ENCODE measurements at places on chromosomes 5 and 9.

GRCh38 chr5:135327429-135328127, 71.5 kb downstream of the MACROH2A1 start:
- no peak for DNase-seq

- no peak for DNase-seq
Observed at GRCh38 chr5:133780619-133781280, 168.4 kb upstream of the FSTL4 start.

GRCh38 chr9:121865884-121866283, 214.4 kb downstream of the DAB2IP start:
- no peak for DNase-seq

DNA sequence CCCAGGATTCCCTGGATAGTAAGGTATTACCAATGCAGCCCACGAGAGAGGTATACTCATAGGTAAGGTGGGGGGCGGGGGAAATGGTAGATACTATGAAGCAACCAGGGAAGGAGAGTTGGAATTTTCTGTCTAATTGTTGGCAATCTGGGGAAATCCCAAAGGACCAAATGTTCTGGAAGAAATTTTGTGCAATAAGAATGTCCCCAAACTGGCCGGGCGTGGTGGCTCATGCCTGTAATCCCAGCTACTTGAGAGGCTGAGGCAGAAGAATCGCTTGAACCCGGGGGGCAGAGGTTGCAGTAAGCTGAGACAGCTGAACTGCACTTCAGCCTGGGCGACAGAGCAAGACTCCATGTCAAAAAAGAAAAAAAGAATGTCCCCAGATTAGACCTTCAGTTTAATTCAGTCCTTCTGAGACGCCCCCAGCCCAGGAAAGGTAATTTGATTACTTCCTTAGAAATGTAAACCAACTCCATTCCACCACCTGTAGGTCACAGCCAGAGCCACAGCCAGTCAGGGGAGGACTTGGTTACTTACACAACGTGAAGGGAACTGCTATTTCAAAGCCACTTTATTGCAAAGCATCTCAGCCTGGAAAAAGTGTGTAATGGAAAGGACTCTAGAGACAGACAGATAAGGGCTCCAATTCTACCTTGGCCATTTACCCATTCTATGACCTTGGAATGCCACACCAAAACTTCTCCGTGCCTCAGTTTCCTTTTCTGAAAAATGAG, 50.0 kb upstream of the KLF4 start:
- no peak for DNase-seq

- no peak for DNase-seq
Observed at GRCh38 chr5:146398826-146399225, 48.3 kb upstream of the TCERG1 start.

GRCh38 chr5:121968910-121969607, 7.3 kb downstream of the SRFBP1 start:
- no peak for DNase-seq

GRCh38 chr5:134371834-134372340, 518 bp downstream of the UBE2B start:
- DNase-seq = no peak

DNA sequence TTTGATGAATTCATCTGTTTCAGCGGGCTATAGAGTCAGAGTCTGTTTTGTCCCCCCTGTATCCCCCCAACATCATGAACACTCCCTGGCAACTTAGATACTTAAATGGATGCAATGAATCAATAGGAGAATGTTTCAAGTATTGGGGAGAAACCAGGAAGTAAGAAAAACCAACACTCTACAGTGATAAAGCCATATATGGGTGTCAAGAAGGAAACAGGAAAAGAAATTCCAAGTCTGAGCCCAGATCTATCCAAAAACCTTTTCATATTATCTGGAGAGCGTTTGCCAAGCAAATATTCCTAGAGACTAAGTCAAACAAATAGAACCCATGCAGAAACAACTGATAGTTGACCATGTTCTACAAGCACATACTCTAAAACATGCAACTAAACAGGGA, 2.3 kb upstream of the GNAQ start:
- DNase-seq = no peak

DNA sequence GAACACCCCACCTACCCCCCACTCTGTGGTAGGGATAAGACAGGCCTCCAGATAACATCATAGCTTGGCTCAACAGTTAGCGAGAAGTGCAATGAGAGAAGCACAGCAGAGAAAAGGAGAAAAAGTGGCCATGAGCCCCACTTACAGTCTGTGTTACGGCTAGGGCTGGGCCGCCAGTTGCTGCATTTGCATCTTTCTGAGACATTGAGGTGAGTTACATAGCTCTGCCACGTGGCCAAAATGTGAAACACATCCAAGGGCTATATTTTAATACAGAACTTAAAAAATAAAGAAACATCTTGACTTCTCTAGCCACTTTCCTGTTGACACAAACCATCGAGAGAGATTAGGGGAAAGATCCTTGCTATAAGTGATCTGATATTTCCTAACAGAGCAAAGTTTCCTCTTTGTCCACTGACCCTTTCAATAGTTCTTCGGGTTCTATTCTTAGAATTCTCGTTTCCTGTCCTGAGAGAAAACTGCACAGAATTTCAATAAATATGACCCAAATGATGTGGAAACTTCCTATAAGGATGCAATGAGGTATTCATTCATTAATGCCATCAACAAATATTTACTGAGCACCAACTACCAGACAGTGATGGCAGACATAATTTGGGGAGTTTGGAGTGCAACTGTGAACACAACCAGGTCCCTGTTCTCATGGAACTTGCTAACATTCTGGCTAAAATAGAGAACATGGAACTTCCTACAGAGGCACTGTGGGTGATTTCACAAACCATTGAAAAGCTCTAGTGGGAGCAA, 3.2 kb upstream of the TLE4 start:
- DNase-seq = no peak

- no peak for DNase-seq
Observed at GRCh38 chr5:777756-778161, 6.8 kb downstream of the ZDHHC11B start.

DNA sequence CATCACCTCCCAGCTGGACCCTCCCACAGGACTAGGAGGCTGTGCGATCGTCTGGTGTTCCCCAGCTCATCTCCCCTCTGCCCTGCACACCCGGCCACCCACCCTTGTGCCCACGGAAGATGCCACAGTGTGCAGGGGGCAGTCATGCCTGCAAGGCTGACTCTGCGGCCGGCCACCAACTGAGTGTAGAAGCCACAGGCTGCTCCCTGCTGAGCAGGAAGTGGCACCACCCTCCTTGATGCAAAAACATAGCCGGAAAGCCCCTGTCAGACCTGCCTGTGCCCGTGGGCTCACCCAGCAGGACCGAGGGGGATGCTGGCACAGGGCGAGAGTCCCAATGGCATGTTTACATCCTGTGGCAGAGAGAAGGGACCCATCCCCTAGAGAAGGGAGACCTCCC, 40.3 kb upstream of the SLC12A7 start:
- DNase-seq = no peak

DNA sequence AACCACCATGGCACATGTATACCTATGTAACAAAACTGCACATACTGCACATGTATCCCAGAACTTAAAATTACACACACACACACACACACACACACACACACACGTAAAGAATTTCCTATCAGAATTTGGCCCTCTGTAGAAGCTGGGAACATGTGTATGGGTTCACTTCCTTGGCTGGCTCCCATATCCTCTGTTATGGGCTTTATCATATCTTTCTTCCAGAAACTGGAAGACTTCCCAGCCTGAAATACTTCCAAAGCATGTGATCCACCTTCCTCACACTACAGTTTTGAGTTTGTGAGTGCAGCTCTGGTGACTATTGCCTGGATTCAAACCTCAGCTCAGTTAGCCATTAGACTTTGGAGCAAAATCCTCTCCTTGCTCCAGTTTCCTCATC, 78.6 kb upstream of the GDNF start:
- no peak for DNase-seq

DNA sequence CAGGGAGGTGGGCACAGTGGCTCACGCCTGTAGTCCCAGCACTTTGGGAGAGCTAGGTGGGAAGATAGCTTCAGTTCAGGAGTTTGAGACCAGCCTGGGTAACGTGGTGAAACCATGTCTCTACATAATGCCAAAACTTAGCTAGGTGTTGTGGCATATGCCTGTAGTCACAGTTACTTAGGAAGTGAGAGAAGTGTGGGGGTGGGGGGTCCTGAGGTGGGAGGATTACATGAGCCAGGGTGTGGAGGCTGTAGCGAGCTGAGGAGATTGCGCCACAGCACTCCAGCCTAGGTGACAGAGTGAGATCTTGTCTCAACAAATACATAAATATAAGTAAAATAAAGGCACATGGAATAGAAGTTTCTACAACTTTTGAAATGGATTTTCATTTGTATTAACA, 23.1 kb downstream of the VCAN start:
- no peak for DNase-seq

DNA sequence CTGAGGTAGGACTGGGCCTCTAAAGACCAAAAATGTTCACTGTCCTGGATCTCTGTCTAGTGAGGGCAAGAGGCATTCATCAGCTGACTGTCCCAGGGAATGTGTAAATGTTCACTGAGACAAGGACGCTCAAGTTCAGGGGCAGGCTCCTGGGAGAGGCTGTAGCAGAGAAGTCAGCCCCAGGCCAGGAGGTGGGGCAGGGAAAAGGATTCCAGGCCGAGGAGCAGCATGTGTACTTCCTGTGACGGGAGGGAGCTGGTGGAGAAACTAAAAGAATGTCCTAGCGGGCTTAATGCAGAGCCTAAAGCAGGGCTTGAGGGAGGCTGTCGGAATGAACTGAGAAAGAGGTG, 205.8 kb downstream of the GABBR2 start:
- DNase-seq = no peak

GRCh38 chr9:463455-464171, 248.9 kb downstream of the DOCK8 start:
- DNase-seq = no peak

DNA sequence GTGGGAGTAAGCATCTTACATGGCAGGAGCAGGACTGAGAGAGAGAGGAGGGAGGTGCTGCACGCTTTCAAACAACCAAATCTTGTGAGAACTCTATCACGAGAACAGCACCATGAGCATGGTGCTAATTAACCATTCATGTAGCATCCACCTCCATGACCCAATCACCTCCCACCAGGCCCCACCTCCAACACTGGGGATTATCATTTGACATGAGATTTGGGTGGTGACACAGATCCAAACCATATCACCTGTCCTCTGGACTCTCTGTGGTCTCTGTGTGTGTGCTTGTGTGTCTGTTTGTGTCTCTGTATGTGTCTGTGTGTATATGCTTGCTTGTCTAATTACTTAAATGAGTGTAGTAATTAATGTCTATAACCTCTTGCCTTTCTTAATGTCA, 31.1 kb downstream of the SEC61B start:
- DNase-seq = no peak

DNA sequence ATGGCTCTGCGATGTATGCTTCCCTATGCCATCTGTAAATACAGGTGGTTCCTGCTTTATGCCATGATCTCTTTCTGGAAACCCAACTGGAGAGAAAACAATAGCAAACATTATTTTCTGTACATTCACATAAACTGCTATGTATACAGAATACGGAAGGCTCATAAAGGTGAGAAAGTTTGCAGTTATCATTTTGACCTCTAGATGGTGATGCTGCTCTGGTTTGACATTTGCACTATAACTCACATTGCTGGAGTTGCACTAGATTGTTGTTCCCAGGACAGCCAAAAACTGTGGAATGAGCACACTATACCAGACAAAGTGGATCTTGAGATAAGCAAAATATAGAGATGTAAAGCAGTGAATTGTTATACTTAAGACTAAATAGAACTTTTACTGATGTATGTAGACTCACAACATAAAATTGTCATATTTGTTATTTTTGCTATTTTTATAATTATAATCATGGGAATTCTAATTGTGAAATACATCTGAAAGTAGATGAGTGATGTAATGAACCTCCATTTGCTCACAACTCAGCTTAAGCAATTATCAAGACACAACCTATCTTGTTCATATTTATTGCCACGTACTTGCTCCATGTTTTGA, 246.5 kb downstream of the PTPRD start:
- peak; percentile 31 for DNase-seq

- DNase-seq = no peak
Observed at GRCh38 chr5:133397348-133397747, 215.0 kb downstream of the FSTL4 start.

DNA sequence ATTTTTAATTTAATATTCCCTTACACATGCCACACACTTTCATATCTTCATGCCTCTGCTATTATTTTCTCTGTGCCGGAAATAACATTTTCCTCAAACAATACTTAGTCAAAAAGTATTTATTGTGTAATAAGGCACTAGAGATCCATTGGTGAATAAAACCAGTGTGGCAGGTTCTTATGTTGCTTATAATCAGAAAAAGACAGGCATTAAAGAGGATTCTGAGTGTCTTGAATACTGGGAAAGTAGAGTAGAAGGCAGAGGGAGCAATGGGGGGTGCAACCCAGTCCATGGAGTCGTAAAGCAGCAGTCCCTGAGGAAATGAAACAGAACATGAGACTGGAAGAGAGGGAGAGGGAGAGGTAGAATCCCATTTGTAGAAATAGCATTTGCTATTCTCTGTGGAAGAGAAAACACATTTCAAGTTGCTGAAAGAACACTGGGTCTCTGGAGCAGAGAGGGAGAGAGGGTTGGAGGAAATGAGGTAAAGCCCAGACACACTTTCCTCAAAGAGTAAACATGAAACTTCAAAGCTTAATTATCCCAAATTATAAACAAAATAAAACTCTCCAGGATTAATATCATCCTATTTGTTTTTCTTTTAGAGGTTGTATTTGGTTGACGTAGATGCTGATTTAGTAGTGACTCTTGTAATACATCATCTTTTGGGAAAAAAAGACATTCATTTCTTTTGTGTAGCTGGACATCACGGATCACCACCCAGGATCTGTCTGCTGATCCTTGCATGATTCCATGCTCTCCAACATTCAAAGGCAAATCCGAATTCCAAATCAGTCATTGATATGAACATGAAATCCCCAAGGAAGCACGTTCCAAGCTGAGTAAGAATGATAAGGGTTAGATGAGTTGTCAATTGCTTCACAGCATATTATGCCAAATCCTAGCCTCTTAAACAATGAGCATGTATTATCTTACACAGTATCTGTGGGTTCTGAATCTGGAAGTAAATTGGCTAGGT, 37.4 kb upstream of the GRAMD2B start:
- no peak for DNase-seq

DNA sequence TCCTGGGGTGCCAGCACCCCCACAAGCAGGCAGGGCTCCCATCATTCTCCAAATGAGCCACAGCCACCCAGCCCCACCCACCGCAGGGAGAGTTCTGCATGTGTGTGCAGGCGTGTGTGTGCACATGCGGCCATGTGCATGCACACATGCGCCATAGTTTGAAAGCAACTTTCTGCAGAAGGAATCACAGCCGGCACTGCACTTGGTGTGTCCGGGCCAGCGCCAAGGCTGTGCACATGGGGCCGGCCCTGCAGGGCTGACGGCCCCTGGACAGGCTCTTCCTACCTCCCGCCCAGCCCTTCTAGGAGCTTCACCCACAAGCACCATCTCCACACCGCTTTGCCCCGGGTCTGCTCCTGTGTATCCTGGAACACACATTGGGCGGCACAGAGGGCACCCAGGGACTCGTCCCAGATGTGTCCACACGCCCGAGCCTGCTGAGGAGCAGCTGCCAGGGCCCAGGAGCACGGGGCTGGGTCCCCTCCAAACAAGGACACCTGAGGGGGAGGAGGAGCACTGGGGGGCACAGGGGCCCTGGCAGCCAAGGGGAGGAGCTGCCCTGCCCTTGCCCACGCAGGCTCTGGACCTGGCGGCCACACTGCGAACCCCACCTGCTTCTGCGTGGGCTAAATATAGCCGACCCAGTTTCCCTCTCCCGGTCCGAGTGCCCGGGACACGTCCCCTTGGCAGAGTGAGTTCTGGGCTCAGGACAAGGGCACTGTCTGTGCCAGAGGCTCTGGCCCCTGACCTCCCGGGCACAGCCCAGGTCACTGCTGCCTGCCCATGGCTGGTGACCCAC, 19.1 kb downstream of the TPPP start:
- no peak for DNase-seq

Data from DMS 273 treated with DMSO at 0.1 percent for 48 hours (cell line).